ENCODE measurements at places on chromosomes 13 and 19. TPM values are rescaled to one million over a fixed set of nuclear protein-coding genes. Genes with fewer than 3 reads are reported as not detected.

- DNase-seq: no peak
Measured at GRCh38 chr13:34250151-34250670, 432.3 kb downstream of the RFC3 start.

DNA sequence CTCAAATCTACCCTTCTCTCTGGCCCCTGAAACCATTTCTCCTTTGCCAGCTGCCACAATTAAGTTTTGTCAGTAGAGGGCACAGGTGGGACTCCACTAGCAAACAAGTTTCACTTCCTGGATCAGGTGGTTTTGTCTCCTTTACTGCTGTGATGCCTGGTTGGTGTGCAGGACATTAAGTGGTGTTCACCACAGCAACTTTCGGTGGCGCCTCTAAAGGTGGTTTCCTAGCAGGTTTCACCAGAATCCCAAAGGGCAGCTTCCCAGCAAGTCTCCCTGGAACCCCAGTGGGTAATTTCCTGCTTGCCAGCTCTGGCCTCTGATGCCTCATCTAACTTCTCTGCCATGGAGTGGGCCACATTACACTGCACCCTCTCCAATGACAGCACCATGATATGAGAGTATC, 16.6 kb downstream of the MED4 start:
- no peak for DNase-seq

COMP gene
- 0.34 TPM for polyA plus RNA-seq

DNA sequence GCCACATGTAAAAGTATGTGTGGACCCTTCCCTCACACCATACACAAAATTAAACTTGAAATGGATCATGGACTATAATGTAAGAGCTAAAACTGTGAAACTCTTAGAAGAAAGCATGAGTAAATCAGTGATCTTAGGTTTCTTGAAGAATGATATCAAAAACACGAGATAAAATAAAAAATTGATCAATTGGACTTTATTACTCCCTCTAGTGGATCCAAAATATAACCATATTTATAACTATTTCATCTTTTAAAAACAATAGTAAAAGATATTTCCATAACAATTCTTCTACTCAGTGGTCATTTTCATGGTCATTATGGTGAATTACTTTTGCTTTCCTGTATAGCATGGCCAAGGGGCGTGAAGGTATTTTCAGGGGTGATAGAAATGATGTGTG, 174.6 kb upstream of the LSM14A start:
- DNase-seq: no peak

ZNF99 gene
- polyA plus RNA-seq: not detected

- no peak for DNase-seq
Measured at GRCh38 chr19:52786078-52786463, 520 bp downstream of the ZNF600 start.

Measured in IMR-90 (cell line).